Eye (tissue), 1 donor: ENCODE measurements at places on chromosomes 5 and 9.

- no peak for DNase-seq
These were observed 492.6 kb upstream of the BRINP1 start for GRCh38 chr9:119861842-119862241.

- no peak for DNase-seq
These were observed 19.6 kb upstream of the RUSC2 start for GRCh38 chr9:35470340-35470739.

DNA sequence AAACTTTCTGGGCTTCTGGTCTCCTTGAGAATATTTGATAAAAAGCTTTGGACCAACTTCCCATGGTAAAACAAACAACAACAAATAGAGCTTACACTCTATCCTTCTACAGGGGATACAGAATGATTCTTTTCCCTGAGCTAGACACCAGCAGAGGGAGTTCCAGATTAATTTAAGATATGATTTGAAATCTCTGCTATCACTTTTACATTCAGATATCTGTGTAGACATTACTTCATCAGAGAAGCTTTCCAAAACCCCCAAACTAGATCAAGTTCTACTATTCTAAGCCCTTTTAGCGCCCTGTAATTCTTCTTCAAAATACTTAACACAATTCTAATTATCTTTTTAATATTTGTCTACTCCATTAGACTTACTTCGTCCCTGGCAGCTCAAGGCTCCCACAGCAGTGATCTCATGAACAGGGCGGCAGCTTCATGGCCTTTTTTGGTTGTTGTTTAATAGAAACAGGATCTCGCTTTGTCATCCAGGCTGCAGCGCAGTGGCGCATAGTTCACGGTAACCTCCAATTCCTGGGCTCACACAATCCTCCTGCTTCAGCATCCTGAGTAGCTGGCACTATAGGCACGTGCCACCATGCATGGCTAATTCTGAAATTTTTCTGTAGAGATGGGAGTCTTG, 955 bp upstream of the GALNT12 start:
- peak; percentile 39 for DNase-seq

DNA sequence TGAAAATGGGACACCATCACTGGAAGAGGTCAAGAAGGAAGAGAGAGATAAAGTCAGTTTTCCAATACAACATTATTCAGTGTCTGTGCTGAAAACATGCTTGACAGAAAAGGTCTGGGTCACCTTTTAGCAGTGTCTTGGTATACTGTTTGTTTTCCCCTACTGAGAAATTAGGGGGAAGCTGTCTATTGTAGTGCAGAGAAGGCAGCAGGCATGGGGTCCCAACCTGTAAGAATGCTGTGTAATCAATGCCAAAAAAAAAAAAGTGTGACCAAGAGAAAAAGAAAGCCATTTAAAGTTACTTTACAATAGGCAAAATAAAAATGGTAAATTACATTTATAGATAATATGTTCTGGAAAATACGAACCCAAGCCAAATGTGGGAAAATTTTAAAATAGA, 139.3 kb downstream of the RAB3C start:
- no peak for DNase-seq

- DNase-seq = no peak
These were observed 2.8 kb downstream of the FAM174A start for GRCh38 chr5:100537946-100538345.

DNA sequence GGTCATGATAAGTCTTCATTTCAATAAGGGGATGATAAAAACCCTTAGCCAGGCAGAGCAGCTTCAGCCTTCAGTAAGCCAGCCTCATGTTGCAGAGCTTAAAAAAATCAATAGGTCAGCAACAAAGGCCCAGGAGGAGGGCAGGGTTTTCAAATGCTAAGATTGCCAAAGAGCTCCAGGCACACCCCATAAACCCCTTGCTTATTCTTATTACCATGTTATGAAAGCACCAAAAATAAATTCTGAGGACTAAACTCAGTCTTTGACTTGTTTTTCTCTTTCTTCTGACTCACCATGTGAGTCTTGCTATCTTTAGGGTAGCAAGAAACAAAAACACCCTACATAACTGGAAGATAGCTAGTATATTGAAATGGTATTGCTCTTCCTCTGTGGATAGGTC, 317.1 kb downstream of the KCTD16 start:
- DNase-seq = peak; percentile 42

DNA sequence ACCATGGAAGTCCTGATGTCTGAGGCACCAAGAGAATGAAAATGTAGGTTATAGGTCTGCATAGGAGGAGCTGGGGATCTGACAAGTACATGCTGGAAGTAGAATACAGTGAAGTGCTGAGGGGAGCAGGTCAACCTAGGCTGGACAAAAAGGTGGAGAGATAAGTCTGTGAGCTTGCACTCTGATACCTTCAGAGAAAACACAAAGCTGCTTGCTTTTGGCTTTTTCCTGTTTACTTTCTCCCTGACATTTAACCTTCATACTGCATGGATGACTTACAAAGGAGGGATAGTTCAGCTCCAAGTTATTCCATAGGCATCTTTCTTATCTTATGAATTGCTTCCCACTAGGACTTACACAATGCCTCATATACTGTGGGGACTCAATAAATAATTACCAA, 256.7 kb upstream of the NREP start:
- no peak for DNase-seq

GRCh38 chr5:149961957-149962409, 1.4 kb downstream of the SLC26A2 start:
- peak; percentile 57 for DNase-seq

DNA sequence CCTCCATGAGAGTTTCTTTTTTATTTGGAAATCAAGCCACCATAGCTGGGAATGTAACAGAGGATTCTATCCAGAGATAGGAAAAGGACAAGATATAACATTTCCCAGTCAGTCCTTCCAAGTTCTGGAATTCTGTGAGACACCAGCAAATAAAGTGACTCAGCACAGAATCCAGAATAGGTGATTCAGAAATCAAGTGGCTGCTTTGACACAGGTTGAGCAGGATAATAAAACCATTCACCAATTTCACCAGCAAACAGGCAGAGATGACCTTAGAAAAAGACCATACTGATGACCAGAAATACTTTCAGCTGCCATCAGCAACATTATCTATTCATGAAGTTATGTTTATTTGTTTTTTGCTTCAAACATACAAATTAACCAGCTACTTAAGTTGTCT, 491.5 kb upstream of the TUSC1 start:
- no peak for DNase-seq

DNA sequence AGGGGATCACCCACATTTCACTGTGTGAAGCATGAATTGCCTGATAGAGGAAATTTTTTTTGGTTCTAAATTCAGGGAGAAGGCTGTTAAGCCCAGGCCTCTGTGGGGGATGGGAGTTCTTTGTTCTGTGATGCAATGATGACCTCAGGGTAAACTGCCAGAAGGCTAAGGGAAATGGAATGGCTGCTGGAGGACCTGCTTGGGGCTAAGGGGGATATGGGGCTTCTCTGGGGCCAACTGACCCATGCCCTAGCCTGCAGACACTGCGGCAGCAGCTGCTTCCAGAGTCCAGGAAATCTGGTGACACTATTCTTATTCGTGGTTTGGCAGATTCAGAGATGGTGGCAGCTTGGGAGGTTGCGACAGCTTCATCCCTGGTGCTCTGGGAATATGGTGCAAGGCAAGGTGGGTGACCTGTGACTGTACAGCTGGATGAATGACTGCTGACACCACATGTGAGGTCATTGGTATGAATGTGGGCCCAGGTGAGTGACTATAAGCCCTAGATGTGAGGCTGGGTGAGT, 30.3 kb downstream of the VCP start:
- no peak for DNase-seq

GRCh38 chr9:69445251-69445650, 120.2 kb downstream of the ENTREP1 start:
- peak; percentile 59 for DNase-seq

GRCh38 chr9:99265691-99266090, 43.6 kb downstream of the SEC61B start:
- DNase-seq = no peak

GRCh38 chr5:134370871-134371833, at the start of gene UBE2B:
Gene UBE2B (plus strand): TSS chr5:134371569. CDS start chr5:134371596, 27 bp downstream.
- DNase-seq = peak; percentile 100

GRCh38 chr9:21782205-21782604, 20.2 kb upstream of the MTAP start:
- no peak for DNase-seq

DNA sequence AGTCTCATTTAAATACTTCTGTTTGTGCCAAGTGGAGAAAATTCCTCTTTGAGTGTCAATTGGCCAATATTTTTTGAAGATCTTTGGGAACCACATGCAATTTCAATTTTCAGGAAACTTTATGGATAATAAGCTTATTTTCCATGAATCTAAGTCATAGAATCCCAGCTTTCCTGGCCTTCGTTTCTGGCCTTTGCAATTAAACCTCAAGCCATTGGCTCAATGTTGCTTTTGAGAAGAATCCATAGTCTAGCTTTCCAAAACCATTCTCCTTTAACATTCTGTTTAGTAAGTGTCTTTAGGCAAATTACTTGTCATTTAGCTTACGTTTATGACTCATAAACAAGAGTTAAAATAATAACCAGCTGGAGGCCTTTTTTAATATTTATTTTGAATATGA, 145.0 kb upstream of the FTMT start:
- DNase-seq = no peak

GRCh38 chr9:98773721-98774120, 22.6 kb downstream of the ANKS6 start:
- DNase-seq = no peak

GRCh38 chr5:41682641-41683040, 172.2 kb upstream of the PLCXD3 start:
- DNase-seq = no peak

- no peak for DNase-seq
These were observed 65.2 kb downstream of the PPARGC1B start for GRCh38 chr5:149795360-149795759.

DNA sequence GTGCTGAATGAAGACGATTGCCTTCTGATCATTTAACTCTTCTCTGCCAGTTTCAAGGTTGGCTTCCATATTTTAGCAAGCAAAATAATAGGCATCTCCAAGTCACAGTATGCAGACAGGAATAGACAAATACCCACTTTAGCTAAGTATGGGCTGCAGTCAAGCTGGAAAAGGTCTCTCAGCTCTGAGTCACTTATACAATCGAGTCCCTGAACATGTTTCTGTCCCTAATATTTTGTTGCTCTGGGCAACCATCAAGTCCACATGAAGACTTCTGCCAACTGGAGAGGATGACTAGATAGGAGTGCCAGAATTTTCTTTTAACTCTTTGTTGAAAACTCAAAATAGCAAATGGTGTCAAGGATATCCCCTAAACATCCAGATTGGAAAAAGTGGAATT, 575.3 kb downstream of the RAB3C start:
- DNase-seq = no peak

DNA sequence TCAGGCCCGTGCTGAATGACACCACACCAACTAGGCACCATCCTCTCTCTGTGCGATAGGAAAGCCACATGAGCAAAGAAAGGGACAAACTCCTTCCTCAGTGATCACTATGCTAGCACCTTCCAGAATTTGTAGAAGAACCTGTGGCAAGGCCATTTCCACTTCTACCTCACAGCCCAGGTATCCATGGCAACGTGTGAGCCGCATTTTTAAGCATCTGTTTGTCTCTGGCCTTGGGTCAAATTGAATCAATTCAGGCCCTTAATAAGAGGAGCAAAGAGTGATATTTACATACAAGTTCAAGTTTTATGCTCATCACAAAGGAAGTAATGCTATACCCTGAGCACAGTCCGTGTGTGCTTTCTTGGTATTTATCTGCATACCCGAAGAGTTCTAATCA, 179.3 kb downstream of the SLC12A2 start:
- DNase-seq = no peak

GRCh38 chr5:98314292-98314691, 459.2 kb upstream of the RGMB start:
- no peak for DNase-seq

DNA sequence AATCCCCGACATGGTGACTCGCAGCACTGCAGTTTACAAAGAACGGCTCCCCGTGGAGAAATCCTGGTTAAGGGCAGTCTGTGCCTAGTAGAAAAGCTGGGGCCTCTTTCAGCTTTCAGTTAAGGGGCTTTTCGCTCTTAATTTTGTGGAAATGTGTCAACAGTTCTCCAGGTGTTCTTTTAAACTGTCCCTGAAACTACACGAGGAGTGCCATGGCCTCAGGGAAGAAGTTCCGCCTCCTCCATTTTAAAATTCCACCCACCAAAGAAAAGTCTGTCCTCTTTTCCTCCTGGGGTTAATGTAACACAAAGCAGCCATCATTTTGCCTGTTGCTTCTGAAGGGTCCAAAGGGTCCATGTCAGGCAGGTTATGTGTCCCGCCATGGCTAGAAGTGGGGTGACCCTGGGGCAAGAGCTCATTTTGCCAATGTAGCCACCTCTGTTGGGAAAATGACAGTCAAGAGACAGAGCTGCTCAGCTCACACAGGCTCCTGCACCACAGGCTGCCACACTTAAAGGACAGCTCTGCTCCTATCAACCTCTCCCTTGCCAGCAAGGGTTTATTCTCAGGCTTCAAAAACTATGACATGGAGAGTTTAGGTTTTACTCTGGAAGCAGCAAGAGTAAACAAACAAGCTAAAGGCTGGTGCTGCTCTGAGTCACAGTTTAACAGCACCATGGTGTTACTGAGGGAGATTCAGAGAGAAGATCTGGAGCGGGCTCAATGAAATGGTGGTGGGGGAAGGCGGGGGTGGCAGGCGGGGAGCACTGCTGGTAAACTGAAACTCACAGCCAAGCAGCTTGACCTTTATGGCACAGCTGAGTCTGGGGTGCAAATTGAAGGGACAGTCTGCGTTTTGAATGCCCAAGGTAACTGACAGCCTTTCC, 3.2 kb downstream of the WHRN start:
- peak; percentile 88 for DNase-seq

GRCh38 chr5:31465291-31465690, 66.6 kb downstream of the DROSHA start:
- DNase-seq = no peak

DNA sequence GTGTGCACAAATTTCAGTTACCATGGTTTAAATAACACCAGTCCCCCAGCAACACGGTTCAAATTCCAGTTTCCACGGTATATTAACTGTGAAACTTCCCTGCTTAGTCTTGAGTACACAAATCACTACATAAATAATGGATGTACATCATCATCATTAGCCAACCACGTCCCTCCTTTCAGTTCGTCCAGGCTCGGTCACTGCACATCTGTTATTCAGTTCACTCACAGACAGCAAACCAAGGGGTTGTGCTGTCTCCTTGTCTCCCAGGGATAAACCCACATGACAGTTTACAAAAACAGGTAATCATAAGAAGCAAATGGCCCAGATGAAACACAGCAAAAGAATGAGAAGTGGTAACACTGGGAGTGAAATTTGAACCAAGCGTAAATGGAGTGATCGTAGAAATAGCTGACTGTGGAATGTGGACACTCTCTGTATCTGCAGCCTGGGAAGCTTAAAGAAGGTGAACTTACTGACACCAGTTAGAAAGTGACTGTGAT, 61.0 kb upstream of the RAD23B start:
- DNase-seq = peak; percentile 67
